ENCODE measurements at places on chromosomes 12 and 14. TPM values are rescaled to one million over a fixed set of nuclear protein-coding genes. Genes with fewer than 3 reads are reported as not detected.

The CISTR gene
- not detected for total RNA-seq

The SYCP3 gene
- total RNA-seq: under 0.01 TPM

The CFAP54 gene
- total RNA-seq: 0.43 TPM

The GUCY2C gene
- 0.11 TPM for total RNA-seq

The CLEC4A gene
- total RNA-seq: under 0.01 TPM

The TAS2R42 gene
- not detected for total RNA-seq

The TMBIM4 gene
- 126 TPM for total RNA-seq

The CCDC177 gene
- total RNA-seq: not detected

The PTPN21 gene
- total RNA-seq: 33.8 TPM
